ENCODE measurements at places on chromosomes 1 and 21.

DNA sequence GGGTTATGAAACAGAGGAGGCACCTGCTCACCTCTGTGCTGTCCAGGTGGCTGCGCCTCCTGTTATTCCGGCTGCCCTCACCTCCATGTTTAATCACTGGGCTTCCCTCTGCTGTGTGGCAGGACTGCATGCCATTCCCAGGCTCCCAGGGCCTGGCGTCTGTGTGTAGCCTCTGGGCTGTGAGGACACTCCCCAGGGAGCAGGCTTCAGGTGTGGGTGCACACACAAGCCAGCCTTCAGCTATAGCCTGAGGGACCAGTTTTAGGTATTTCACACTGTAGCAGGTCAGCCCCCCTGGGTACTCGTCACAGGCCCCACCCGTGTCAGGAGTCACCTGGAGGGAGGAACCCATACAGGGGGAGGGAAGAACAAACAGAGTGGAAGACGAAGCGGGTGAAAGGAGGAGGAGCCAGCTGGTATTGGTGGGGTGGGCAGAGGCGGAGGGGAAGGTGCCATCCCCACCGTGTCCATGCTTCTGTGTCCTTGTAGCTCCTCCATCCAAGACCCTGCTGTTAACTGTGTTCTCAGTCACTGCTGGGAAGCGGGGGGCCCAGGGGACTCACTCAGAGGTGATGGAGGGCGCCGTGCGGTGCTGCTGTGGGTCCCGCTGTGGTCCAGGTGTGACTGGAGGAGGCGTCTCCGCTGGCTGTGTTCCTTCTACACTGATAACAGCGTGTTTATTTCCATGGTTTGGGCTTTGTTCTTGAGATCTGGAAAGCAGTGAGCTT, 158.6 kb downstream of the PGBD5 start:
- no peak for DNase-seq

GRCh38 chr1:183588827-183589226, 1.4 kb downstream of the NCF2 start:
- DNase-seq: no peak

DNA sequence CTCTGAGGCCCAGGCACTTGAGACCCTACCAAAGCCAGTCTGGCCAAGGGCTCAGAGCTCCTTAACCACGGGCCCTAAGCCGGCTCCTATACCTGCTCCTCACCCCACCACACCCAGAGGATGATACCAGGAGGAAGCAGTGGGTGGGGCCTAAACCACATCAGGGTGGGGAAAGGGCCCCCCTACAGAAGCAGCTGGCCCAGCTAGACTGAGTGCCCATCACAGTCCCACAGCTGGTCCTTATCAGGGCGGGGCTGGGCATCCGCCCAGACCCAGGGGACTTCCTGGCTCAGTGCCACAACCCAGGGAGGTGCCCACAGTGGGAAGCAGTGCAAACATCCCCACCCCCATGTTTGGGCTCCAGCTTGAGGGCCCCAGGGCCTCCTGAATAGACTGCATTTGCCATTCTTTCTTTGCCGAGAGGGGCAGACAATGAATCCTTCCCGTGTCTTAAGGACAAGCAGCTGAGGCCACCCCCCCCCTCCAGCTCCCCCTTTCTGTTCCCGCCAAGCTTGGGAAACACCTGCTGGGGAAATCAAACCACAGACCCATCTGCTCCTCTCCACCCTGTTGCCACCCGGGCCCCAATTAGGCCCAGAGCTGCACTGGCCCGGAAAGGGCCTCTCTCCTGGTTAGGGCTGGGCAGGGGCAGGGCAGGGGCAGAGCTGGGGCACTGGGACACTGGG, 6.2 kb downstream of the E2F2 start:
- no peak for DNase-seq

DNA sequence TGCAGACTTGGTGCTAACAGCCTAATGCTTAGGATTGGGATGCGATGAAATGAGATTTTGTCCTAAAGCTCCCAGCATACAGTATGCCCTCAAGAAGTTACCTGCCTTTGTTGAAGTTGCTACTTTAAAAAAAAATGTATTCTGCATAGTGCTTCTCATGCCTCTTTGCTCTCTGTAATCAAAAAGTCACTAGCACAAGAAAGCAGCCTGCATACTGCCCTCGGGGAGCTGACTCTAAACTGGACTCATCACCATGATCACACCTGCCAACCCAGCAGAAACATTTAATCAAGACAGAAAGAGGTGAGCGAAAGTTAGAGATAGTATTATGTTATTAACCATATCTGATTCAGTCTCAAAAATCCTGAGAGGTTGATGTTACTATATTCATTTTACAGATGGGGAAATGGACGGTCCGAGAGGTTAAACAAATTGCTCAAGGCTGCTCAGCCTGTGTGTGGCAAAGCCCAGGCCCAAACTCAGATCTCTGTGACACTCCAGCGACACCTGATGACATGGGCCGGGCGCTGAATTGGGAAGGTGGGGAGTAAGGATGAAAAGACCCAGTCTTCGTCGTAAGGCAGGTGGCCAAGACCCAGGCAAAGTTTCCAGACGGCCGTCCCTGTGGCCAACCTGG, 1.1 kb downstream of the BATF3 start:
- no peak for DNase-seq

DNA sequence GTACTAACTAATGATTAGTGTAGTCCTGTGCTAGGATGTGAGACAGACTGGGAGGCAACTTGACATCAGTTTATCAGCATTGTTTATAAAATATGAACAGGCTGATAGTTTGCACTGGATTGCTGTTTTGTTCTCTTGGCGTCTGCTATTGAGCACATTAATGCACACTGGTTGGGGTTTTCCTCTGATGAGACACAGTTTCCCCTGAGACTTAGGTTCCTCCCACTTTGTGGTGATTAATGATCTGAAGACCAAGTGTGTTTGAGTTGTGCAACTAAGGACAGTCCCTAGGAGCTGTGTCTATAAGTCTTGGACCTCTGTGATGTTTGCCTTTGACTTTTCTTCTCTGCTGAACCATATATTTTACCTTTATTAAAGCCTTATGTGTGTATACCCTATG, 1015.4 kb downstream of the AMY1C start:
- DNase-seq: no peak

GRCh38 chr1:155892796-155893195, 18.4 kb downstream of the RIT1 start:
- DNase-seq: no peak

GRCh38 chr21:43913928-43914327, 48.9 kb downstream of the AGPAT3 start:
- no peak for DNase-seq

GRCh38 chr1:167529829-167530474, 11.6 kb upstream of the CD247 start:
- no peak for DNase-seq

GRCh38 chr1:116288201-116288598, 84.8 kb upstream of the ATP1A1 start:
- no peak for DNase-seq

GRCh38 chr1:233240371-233240770, 55.2 kb downstream of the PCNX2 start:
- no peak for DNase-seq

GRCh38 chr1:230065161-230065560, 1.9 kb upstream of the GALNT2 start:
- no peak for DNase-seq

- no peak for DNase-seq
These were observed 112.0 kb upstream of the ADAMTS5 start for GRCh38 chr21:27078915-27079314.

- no peak for DNase-seq
These were observed 16.0 kb upstream of the FRRS1 start for GRCh38 chr1:99782397-99782796.

- no peak for DNase-seq
These were observed 62.8 kb upstream of the NEK2 start for GRCh38 chr1:211738096-211738690.

DNA sequence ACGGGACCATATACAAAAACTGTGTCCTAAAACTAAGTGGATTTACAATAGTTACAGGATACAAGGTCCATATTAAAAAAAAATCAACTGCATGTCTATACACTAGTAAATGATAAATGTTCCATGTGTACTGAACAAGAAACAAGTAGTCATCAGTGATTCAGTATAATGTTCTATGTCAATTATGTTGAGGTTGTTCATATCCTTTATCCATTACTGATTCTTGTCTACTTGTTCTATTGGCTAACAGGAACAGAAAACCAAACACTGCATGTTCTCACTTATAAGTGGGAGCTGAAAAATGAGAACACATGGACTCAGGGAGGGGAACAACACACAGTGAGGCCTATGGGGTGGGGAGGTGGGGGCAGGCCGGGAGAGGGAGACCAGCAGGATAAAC, 90.5 kb downstream of the CDC42BPA start:
- DNase-seq: no peak

- DNase-seq: no peak
These were observed 16.9 kb downstream of the MORN1 start for GRCh38 chr1:2374252-2375155.

DNA sequence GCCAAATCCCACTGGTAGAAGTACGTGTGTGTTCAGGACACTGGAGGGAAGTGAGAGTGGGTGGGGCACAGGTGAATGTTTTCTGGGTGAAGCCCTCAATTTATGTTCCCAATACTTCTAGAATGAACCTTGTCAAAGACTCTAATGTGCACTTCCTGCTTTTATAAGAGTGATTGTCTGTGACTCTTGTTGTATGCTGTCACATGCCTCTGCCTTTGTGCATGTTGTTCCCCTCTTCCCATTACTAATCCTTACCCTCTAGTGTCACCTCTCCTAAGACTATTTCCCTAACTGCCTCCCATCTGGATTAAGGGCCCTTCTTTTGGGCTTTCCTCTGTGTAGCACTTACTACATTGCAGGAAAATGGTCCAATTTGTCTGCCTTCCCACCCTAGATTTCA, 2.5 kb upstream of the LINGO4 start:
- no peak for DNase-seq

DNA sequence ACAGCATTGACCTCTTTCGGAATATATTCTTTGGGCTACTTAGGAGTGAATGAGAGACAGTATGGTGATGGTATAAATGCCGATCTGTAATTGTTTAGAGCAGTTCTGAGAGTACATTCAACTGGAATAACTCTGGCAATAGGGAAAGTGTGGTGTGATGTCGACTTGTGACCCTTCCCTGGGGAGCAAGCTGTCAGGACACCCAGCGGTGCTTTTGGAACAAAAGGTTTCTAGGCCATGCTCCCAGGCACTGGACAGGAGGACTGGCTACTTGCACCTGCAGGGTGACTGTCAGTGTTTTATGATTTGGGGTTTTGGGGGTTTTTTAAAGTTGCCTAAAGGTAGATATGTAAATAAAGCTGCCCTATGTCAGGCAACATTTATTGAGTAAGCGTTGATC, 50.9 kb downstream of the MACO1 start:
- DNase-seq: no peak

GRCh38 chr1:168410464-168410863, 129.8 kb downstream of the TBX19 start:
- no peak for DNase-seq

DNA sequence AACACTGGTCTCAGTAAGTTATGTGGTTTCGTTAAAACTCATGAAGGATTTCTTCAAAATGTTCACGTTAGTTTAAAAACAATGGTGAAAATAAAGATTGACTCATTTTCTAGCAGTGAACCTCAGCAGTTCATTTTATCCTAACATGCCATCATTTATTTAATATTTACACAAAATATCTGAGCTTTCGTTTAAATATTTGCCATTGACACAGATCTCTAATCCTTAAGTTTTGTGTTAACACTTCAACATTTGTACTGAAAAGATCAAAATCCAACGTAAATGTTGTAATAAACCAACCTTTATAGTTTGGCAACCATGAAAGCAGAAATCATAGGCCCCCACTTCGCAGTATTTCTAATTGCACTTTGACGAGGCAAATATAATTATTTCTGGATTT, 1129.5 kb downstream of the PLA2G4A start:
- DNase-seq: no peak

DNA sequence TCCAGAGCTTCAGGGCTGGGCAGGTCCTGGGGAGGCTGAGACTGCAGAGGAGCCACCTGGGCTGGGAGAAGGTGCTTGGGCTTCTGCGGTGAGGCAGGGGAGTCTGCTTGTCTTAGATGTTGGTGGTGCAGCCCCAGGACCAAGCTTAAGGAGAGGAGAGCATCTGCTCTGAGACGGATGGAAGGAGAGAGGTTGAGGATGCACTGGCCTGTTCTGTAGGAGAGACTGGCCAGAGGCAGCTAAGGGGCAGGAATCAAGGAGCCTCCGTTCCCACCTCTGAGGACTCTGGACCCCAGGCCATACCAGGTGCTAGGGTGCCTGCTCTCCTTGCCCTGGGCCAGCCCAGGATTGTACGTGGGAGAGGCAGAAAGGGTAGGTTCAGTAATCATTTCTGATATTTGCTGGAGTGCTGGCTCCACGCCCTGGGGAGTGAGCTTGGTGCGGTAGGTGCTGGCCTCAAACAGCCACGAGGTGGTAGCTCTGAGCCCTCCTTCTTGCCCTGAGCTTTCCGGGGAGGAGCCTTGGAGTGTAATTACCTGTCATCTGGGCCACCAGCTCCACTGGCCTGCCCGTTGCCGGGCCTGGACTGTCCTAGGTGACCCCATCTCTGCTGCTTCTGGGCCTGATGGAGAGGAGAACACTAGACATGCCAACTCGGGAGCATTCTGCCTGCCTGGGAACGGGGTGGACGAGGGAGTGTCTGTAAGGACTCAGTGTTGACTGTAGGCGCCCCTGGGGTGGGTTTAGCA, 9.3 kb downstream of the MYBPH start:
- DNase-seq: no peak

DNA sequence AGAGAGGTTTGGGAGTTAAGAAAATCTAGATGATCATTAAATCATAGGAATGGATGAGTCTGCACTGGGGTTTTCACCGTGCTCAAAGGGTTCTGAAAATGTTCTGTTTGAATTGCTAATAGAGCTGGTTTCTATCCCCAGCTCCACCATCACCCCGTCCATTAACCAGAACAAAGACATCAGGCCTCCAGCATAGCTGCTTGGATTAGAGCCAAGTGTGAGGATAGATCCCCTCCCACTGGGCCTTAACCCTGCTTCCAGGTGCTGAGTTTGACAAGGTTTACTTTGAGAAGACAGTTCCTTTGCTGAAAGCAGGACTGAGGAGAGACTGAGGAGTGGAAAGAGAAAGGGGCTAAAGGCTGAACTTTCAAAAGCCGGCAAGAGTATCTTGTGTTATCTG, 48.3 kb downstream of the MPZL1 start:
- DNase-seq: no peak

DNA sequence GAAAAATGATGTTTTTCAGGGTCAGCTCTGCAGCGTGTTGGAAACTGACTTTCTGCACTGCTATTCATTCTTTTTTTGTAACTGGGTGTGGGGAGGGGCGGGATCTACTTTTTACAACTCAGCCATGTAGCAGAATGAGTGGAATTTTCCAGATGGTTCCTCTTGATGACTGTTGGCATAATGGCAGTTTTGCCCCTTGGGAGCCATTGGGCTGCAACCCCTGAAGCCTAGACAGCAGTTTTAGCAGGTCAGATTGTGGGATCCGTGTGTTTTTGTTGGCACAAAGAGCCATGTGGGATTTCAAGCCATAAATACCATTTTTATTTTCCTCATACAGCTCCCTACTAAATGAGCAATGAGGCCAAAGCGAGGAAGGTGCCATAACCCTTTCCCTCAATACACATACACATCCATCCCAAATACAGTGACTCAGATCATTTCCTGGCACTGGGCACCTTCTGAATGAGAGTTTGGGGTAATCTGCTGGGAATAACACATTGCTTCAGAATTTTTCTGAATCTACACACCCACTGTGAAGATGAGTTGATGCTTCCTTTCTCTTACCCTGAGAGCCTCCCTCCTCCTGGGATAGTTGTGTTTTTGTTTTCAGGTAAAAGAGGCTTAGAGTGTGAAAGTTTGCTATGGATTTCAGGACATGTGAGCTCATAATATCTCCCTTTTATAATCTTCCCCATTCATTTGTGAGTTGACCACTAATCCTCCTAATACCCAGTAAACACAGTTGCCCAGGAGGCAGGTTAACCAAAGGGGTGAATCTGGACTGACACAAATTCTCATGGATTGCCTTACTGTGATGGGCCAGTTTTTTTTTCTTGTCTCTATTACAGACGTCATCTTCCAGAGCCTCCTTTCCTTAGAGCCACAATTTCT, 13.1 kb downstream of the S100A10 start:
- DNase-seq: no peak
